ENCODE measurements at places on chromosomes 12 and 14. TPM values are rescaled to one million over a fixed set of nuclear protein-coding genes. Genes with fewer than 3 reads are reported as not detected.

- no peaks in the 10 kb centered on the region for H3K4me1 ChIP-seq
- no peaks in the 10 kb centered on the region for H3K36me3 ChIP-seq
- no peaks in the 10 kb centered on the region for H3K27me3 ChIP-seq
- DNase-seq, result no peak
- no peak overlapping the region for H3K27ac ChIP-seq
Measured at GRCh38 chr14:35433826-35434225, 29.3 kb upstream of the NFKBIA start.

DNA sequence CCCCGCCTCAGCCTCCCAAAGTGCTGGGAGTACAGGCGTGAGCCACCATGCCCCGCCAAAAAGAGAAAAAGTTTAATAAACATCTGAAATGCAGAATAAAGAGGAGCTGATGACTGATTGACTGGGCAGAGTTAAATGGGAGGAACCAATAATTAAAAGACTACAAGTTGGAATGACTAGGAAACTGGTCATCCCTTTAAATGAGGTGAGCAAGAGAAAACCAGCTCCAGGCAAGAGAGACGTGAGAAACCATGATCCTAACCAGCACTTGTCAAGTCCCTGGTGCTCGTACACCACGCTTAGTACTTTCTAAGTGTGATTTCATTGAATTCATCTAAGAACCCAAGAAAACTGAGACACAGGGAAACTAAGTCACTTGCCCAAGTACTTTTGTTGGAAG, 47.9 kb downstream of the MAP1LC3B2 start:
- DNase-seq, result no peak
- H3K36me3 ChIP-seq, result no peaks in the 10 kb centered on the region
- no peaks in the 10 kb centered on the region for H3K27me3 ChIP-seq
- H3K27ac ChIP-seq, result no peak overlapping the region
- H3K4me1 ChIP-seq, result peaks cover 17% of the 10 kb centered on the region

DNA sequence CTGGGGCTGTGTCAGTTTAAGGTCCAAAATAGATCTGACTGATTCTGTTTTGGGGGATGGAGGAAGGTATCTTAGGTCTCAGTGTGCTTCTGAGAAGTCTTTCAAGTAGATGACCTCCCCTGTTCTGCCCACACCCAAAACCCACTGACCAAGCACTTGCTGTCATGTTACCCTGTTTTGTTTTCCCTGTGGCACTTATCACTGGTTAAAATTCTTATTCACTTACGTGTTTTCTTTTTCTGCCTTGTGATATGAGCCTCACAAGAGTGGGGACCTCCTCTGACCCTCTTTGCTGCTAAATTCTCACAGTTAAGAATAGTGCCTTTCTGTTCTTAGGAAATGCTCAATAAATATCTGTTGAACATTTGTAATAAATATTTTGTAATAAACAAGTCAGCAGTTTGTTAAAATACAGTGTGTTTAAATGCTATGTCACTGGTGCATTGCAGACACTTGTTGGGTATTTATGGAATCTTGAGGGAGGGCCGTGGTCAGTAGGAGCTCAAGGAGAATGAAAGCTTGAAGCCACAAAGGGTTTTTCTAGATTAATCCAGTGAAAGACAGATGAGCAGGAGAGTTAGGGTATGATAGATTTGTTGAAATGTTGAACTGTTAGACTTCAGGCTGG, 20.9 kb downstream of the PLEKHA5 start:
- H3K27me3 ChIP-seq, result no peaks in the 10 kb centered on the region
- DNase-seq, result no peak
- no peaks in the 10 kb centered on the region for H3K4me1 ChIP-seq
- peaks cover 9% of the 10 kb centered on the region for H3K36me3 ChIP-seq
- no peak overlapping the region for H3K4me3 ChIP-seq

DNA sequence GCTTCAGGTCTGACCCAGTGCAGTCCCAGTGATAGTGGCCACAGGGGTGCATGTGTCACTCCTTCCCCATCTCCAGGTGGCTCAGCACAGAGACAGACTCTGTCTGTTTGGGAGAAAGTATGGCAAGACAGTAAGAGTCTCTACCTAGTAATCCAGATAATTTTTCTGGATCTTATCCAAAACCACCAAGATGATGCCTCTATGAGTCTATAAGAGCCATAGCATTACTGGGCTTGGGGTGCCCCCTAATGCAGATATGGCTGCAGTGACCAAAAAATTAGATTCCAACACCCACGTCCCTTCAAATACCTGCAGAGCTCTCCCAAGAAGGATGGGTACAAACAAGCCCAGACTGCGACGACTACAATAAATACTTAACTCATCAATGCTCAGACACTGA, 123.8 kb downstream of the GRIP1 start:
- H3K4me1 ChIP-seq, result no peaks in the 10 kb centered on the region
- DNase-seq, result no peak
- H3K36me3 ChIP-seq, result no peaks in the 10 kb centered on the region
- no peaks in the 10 kb centered on the region for H3K27me3 ChIP-seq

The CTSG gene
- 0.89 TPM for total RNA-seq

DNA sequence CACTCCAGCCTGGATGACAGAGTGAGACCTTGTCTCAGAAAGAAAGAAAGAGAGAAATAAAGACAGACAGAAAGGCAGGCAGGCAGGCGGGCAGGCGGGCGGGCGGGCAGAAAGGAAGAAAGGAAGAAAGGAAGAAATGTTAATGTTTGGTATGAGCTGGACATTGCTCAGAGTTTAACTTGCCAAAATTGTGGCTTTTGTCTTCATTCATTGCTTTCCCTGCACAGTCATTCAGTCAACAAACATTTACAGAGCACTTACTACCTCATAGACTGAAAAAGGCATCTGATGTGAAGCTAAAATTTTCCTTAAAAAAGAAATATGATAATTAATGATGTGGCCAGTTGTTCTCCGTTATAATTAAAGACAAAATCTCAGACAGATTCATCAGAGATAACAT, 247.1 kb downstream of the SPTSSA start:
- H3K27me3 ChIP-seq, result no peaks in the 10 kb centered on the region
- no peak overlapping the region for H3K27ac ChIP-seq
- DNase-seq, result no peak
- no peaks in the 10 kb centered on the region for H3K4me1 ChIP-seq

Measured in stomach (tissue), 19 donors.